BE2C (cell line): ENCODE measurements at places on chromosomes 3 and 15.
A peak's percentile ranks its signal among the peaks of the same experiment; 100 is the strongest.

DNA sequence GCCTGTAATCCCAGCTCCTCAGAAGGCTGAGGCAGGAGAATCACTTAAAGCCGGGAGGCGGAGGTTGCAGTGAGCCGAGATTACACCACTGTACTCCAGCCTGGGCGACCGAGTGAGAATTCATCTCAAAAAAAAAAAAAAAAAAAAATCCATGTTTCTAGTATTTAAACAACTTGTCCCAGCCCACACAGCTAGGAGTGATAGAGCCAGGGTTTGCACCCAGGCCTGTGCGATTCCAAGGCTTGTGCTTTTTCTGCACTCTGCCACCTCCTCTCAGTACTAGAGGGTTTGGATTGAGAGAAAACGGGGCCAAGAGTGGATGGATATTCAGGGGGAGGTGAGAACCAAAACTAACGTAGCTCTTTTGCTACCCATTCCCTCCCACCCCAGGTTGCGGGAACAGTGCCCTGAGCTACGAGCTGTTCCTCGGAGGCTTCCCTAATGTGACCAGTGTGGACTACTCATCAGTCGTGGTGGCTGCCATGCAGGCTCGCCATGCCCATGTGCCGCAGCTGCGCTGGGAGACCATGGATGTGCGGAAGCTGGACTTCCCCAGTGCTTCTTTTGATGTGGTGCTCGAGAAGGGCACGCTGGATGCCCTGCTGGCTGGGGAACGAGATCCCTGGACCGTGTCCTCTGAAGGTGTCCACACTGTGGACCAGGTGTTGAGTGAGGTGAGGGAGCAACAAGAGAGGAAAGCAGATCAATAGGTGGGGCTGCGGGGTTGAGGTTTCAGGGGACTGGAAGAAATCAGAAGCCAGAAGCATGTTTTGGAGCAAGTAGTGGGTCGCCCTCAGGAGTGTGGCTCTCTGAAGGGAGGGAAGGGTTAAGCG, 4.1 kb downstream of the CAMK2N2 start:
- no peak for DNase-seq

GRCh38 chr3:53215816-53216215, 40.0 kb downstream of the TKT start:
- DNase-seq = no peak

DNA sequence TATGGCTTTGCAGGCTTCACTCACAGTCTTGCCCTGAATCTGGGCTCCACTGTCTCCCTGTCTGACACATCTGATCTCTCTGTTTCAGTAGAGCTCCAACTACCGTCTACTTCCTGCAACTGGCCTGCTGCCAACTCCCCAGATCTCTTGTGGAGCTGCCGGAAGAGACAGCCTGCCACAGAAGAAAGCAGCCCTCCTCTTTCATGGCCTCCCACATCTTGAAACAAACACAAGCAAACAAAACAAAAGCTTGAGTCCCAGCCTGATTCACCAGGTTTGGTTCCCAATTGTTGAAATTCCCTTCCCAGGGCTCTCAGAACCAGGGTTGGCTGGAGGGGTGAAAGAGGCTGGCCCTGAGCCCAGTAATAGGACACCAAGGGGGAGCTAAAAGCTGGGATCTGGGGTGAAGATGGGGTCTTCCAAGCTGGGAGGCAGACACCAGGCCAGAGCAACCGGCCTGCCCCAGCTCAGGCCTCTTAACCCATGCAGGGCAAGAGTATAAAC, 55.3 kb upstream of the CA12 start:
- peak; percentile 90 for DNase-seq

DNA sequence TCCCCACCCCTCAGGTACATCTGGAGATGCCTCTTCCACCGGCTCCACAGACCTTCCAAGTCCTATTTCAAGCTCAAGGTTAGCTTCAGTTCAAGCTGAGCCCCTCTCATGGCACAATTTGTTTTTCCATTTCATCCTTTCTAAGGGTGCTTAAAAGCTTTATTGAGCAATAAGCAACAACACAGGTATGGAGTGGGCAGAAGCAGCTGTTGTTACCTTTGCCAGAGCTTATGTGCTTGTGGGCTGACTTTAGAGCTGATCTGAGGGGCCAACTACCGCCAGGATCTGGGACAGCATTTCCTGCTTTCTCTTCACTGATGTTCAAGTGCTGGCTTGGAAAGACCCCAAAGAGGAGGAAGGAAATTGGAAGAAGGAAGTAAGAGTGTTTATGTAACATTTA, 140.0 kb upstream of the KLHL25 start:
- no peak for DNase-seq

- DNase-seq = no peak
Observed at GRCh38 chr15:67137951-67138848, 72.8 kb downstream of the SMAD3 start.

GRCh38 chr15:29857221-29857789, 35.0 kb upstream of the TJP1 start:
- no peak for DNase-seq

DNA sequence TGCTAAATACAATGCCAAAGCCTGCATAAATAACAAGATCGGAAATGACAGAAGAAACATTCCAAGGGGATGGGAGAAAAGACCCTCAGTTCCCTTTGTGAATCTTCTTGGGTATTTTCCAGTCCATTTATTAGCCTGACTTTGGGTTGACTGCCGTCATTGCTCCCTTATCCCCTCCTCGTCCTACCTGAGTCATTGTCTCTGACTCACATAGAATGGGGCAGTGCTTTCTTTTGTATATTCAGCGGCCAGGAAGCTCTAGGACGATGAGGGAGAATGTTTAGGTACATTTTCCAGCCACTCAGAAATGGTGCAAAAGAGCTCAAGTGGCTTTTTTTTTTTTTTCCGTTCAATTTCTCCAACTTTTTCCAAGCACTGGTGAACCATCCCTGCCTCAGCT, 71.6 kb downstream of the KAT2B start:
- no peak for DNase-seq

DNA sequence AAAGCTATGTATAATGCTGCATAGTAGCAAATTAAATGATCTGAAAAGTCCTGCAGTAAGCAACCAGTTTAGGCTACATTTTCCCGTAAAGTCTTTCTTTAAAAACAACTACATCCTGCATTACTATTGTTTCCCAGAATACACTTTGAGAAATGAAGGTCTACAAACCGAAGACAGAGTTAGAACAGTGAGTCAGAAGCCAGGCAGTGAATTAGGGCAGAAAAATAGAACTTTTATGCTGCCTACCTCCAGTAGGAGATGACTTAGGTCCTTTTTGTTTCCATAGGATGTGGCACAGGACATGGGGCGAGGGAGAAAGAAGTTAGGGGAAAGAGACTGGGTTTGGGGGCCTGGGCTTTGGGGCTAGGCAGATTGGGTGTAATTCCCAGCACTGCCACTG, 127.3 kb downstream of the PPM1L start:
- no peak for DNase-seq

GRCh38 chr15:80059786-80060355, 395 bp downstream of the ZFAND6 start:
- DNase-seq = no peak

- no peak for DNase-seq
Observed at GRCh38 chr15:68382286-68383007, 49.5 kb downstream of the ITGA11 start.

DNA sequence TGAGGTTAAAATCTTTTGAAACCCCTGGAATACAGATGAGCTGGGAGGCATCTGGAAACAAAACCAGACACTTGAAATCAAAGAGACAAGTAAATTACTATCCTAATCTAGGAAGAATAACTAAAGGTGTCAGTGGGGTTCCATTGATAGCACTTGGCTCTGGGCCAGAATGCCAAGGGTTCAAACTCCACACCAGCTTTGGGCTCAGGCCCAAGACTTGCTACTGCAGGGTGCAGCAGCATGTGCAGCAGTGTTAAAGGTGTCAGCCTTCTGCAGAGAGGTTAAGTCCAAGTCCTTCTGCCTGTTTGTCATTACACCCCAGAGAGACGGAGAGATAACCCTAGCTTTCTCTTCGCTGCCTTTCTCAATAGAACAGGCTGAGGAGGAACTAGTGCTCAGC, 273.9 kb downstream of the TIGIT start:
- DNase-seq = no peak

GRCh38 chr3:15051531-15051930, 13.6 kb downstream of the MRPS25 start:
- peak; percentile 53 for DNase-seq

GRCh38 chr3:86949850-86950249, 41.1 kb downstream of the VGLL3 start:
- no peak for DNase-seq

- DNase-seq = no peak
Observed at GRCh38 chr15:40075298-40076044, 33.2 kb downstream of the BMF start.

- DNase-seq = peak; percentile 95
Observed at GRCh38 chr3:113745756-113746547, at the start of gene NAA50. TSS of gene NAA50 (minus strand) at chr3:113746249. CDS start at chr3:113745949, 300 bp downstream.
